ENCODE measurements at places on chromosomes 11 and 22.

DNA sequence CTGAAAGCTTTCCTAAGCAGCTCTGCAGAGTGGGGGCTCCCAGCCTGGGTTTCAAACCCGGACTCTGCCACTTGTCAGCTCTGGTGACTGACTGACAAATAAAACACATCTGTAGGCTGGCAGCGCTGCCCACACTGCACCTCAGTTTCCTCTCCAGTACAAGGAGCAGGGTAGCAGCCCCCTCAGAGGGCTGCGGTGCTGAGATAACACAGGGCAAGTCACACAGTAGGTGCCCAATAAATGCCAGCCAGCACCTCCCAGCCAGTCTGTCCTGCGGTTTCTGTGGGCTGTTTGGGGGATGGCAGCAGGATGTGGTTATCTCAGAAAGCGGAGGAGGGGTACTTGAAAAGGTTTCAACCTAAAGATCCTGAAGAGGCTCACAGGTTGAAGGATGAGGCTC, 1.5 kb downstream of the SYT12 start:
- DNase-seq: peak; percentile 8

DNA sequence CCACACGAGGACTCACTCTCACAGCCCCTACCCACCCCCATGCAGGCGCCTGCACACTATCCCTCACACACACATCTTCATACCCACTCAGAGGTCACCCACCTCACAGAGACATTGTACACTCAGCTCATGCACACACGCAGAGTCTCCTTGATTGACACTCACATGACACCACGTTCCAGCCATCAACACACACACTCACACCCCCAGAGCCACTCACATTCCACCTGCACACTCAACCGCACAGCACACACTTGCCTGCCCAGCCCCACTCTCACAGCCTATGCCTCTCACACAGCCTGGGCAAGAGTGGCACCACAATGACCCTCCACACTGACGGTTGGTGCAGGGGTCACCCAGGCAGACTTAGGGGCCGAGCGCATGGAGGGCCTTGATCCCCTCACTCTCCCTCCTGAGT, 2.2 kb downstream of the SPI1 start:
- DNase-seq: no peak

DNA sequence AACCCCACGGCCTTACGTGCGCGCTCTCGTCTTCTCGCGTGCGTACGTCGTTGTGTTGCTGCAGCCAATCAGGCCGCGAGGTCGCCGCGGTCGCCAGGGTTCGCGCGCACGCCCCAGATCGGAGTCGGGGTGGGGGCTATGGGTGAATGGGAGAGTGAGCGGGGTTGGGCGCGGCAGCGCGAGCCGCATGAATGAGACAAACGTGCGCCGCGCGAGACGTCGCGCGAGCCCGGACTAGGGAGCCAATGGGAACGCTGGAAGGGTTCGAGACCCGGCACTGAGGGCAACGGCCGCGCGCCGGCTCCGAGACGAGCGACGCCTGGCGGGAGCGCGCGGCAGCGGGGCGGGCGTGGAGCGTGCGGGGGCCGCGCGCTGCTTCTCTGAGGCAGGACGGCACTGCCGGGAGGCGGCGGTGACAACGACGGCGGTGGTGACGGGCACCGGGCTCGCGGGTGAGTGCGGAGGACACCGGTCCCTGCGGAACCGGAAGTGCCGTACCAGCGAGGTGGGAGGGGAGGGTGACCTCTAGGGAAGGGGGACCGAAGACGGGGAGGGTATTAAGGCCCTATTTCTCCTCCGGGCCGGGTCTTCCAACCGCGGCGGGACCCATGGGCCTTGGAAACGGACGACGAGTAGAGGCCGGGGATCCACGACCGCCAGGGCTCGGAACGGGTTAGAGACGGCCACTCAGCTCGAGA, at the start of gene ZDHHC5:
Gene ZDHHC5 (plus strand): TSS at position 379 of the 698 bp plus-strand sequence. CDS start 4,977 bp downstream, outside the sequence.
- peak; percentile 98 for DNase-seq

GRCh38 chr11:68950270-68950669, 30.5 kb downstream of the MRGPRD start:
- DNase-seq: no peak

- DNase-seq: no peak
Measured at GRCh38 chr11:69209421-69210309, 53.9 kb downstream of the SMIM38 start.
